ENCODE measurements at places on chromosomes 16 and 17.

DNA sequence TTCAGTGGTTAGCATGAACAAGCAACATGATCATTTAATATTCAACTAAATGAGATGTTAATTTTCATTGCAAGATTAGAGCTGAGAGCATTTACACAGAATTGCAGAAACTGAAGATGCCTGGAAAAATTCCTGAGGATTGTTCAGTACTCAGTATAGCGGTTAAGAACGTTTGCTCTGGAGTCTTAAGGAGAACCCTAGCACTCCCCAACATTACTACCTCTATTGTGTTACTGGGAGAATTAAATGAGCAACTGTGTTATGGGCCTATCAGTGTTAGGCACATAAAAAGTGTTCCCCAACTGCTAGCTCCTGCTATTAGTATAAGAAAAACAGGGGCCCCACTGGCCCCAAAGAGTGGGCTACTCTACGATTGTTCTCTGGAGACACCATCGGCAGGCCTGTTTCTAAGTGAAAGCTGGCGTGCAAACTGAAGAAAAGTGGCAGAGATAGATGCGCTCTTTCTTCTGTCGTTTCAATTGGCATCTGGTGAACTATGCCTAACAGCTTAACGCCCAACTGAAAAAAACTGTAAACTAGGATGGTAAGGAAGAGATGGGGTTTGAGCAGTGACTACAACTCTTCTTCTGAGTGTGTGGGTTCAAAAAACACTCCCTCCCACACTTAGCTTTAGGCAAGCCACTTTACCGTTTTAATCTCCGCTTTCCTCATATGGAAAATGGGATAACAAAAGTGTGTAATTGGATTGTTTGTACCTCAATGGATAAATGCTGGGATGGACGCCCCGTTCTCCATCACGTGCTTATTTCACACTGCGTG is 1.3 kb downstream of the CDR2 start:
- no peak for DNase-seq

DNA sequence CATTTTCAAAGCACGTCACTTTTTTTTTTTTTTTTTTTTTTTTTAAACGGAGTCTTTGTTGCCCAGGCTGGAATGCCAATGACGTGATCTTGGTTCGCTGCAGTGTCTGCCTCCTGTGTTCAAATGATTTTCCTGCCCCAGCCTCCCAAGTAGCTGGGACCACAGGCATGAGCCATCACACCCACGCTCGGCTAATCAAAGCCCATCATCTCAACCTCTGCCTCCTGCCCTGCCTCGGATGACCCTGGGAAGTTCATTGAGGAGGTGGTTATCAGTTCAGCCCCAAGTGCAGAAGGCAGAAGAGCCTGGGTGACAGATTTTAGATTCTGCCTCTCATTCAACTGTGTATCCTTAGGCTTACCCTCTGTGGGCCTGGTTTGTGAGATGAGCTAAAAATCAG is 484.9 kb upstream of the EEF2KMT start:
- DNase-seq = no peak

- no peak for DNase-seq
Measured at GRCh38 chr16:6038941-6039645, 941.5 kb upstream of the EEF2KMT start.

- DNase-seq = no peak
Measured at GRCh38 chr16:73143002-73143401, 95.1 kb upstream of the ZFHX3 start.

DNA sequence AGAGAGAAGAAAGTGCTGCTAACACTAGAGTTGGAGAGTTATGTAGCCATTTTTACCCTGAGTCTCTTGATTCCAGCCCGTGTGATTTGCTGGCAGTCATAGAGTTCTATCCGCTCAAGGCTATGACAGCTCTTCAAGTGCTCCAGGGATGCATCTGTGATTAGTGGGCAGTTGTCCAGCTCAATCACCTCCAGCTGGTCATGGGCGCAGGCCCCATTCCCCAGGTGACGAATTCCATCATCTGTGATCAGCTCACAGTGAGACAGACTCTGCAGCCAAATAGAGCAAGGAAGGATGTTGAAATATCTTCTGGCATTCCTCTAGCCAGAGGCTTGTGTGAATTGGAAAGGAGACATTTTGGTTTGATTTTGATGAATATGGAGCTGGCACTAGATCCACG is 38.4 kb upstream of the STAC2 start:
- no peak for DNase-seq

DNA sequence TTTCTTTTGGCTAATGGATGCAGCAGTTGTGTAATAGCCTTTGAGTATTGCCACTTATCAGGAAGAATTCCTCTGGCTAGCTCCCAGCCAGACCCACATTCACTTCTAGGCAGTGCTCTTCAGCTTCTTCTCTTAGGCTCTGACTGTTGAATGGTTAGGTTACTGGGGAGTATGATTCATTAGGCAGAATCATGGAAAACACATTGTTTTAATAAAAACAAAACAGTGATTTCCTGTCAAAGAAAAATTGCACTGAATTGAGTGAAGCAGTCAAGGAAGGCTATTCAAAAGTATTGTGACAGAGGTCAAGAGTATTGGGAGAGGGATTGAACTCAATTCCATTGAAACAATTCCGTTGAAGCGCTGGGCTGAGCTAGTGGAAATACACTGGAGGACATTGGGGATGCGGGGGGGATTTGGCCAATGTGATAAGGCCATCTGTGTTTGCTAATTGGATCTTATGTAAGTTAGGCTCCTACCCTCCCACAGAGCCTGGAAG is 68.0 kb downstream of the CNTNAP4 start:
- DNase-seq = no peak

Data from stimulated activated CD4-positive, alpha-beta T cell treated with anti-CD3 and anti-CD28 coated beads, TNF-alpha, amount 100 ng/mL, for 4 hours (primary cell).